ENCODE measurements at places on chromosomes 1 and 21. TPM values are rescaled to one million over a fixed set of nuclear protein-coding genes. Genes with fewer than 3 reads are reported as not detected.

- no peak for DNase-seq
These were observed 441.1 kb downstream of the SETD4 start for GRCh38 chr21:35619184-35619583.

GRCh38 chr1:151711044-151711800 lies 5.4 kb downstream of the CELF3 start:
- no peak for DNase-seq

DNA sequence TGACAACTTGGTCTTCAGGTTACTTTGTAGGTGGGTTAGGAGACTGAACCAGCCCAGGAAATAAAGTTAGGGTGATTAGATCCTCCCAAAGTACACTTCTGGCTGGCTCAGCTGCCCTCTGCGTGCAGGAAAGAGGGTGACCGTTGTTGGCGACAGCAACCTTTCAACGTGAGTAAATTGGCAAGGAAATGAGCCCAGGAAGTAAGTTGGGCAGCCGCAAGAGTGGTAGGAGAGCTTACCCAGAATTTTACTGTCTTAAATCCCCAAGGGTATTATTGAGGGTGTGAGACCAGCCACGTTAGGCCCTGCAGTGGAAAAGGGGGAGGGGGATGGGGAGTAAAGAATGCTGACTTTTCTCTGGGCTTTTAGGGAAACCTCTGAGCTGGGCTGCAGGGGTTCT lies 1.6 kb downstream of the TENT5C start:
- peak; percentile 72 for DNase-seq

Gene OR14K1
- total RNA-seq: not detected

Gene MRAP
- total RNA-seq: not detected

DNA sequence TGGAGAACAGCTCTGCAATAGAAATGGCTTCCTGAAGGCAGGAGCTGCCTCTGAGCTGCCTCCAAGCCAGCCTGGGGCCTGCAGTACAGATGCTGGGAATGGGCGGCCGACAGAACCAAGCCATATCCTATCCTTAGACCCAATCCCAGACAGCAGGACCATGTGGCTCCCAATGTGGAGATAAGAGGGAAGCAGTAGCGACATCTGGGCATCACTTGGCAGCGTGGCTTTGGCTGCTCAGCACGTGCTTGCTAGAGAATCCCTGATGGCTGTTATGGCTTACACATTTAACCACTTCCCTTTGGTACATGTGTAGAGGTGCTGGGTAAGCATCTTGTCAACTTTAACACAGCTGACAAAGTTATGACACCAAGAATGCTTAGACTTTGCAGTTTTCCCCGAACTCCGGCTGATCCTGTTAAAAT lies 87.7 kb downstream of the MAN1C1 start:
- DNase-seq: no peak

Data from thyroid gland (tissue), 4 donors.